Endothelial cell (in vitro differentiated cells): ENCODE measurements at places on chromosomes 12 and 14.

GRCh38 chr12:92141591-92142121 is 4.0 kb downstream of the BTG1 start:
- no peak for DNase-seq

- no peak for DNase-seq
These were observed 11.3 kb upstream of the SLC5A8 start for GRCh38 chr12:101221301-101221700.

- DNase-seq = no peak
These were observed 507.0 kb downstream of the SNAPC1 start for GRCh38 chr14:62269204-62269603.

- DNase-seq = no peak
These were observed 58.4 kb upstream of the SAV1 start for GRCh38 chr14:50726372-50727107.

GRCh38 chr12:62584619-62585018 is 118.0 kb downstream of the MON2 start:
- no peak for DNase-seq

- DNase-seq = no peak
These were observed 123.3 kb downstream of the CEP83 start for GRCh38 chr12:94336211-94336925.

GRCh38 chr12:88516811-88517210 is 63.5 kb downstream of the KITLG start:
- DNase-seq = no peak

DNA sequence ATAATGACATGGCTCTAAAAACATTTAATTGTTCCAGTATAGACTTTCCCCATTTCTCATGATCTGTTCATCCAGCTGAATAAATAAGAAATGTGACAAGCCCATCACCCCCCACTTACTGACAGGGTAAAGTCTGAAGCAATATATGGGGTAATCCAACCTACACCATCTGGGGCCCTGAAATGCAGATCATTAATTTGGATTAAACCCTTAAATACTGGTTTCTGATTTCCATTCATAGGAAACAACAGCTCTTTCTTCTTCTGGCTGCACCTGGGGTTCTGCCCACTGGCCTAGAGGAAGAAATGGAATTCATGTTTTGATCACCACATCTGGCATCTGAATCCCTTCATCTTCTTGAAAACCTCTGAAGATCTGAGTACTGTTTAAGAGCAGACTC is 39.3 kb upstream of the ACSM4 start:
- no peak for DNase-seq

DNA sequence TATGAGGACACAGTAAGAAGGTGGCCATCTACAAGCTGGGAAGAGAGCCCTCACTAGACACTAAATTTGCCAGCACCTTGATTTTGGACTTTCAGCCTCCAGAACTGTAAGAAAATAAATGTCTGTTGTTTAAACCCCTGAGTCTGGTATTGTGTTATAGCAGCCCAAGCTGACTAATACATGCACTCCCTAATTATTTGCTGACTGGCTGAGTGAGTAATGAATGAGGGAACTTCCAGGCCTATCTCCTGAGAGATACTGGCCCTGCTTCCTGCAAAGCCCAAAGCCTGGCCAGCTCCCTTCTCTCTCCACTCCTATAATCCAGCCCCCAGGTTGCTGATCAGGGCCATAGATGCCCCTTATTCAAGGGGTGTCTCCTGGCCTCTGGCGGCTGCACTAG is 120.0 kb upstream of the NOS1 start:
- DNase-seq = no peak

DNA sequence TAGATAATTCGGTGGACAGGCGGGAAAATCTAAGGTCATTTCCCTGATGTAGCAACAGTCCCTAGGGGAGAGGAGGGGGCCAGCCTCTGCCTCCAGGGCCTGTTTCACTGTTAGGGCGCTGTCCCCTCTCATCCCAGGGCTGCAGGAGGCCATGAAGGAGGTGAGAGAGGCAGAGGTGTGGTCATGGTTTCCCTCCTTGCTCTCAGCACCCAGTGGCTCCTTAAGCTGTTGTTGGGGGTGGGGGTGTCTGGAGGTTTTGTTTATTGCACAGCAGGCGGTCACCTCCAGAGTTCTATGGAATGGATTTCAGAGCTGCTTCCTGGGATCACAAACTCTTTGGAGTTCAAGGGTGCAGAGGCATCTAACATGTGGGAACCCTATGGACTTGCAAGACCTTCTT is 212.5 kb upstream of the RTL1 start:
- DNase-seq = no peak

DNA sequence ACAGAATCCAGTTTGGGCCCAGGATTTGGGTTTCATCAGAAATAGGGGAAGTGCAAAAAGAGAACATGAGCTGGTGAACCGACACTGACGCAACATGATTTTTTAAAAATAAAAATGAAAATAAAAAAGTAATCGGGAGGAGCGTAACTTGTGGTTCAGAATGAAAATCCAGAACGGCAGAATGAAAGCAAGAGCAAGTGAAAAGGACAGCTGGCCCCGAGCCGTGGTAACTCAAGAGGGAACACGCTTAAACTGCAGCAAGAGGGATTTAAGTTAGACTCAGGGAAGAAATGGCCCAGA is 1.6 kb downstream of the SLC6A12 start:
- no peak for DNase-seq

GRCh38 chr12:87217491-87217890 is 811.7 kb downstream of the C12orf50 start:
- DNase-seq = no peak

DNA sequence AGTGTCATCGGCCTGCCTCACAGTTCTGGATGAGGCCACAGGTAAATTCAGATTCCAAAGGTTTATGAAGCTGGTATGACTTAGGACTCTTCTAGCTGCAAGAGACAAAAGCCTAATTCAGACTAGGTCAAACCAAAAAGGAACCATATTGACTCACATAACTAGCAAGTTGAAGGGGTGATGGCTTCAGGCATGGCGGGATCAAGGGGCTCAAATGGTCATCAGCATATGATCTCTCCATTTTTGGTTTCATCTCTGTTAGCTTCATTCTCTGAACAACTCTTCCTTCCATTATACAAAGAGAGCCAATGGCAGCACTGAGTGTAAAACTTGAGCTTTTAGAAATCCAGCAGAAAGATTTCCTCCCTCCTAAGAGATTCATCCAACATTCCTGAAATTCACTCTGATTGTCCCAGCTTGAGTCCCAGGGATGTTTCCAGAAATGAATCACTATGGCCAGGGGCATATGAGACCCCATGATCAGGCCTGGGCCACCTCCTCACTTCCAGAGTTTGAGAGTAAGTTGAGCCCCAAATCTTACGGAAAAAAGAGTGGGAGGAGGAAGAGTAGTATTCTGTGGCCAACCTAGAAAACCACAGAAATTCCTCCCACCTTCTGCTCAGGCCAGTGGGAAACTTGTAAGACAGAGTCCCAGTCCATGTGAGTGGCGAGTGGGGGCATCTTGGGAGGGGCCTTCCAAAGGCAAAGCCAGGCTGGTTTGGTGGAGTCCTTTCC is 2.0 kb upstream of the MAP1LC3B2 start:
- no peak for DNase-seq

DNA sequence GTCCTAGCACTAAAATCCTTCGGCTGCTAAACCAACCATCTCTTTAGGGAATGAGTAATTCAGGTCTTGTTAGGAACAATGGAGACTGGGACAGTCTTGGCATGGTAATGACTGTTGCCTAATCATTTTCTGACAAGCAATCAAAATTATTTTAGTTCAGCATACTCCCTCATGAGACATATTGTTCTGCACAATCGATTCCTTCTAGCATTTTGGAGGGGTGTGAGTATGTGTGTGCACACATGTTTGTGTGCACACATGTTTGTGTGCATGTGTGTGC is 2.1 kb upstream of the KRT1 start:
- no peak for DNase-seq

GRCh38 chr12:80598004-80598606 is 109.3 kb upstream of the MYF6 start:
- DNase-seq = peak; percentile 20

DNA sequence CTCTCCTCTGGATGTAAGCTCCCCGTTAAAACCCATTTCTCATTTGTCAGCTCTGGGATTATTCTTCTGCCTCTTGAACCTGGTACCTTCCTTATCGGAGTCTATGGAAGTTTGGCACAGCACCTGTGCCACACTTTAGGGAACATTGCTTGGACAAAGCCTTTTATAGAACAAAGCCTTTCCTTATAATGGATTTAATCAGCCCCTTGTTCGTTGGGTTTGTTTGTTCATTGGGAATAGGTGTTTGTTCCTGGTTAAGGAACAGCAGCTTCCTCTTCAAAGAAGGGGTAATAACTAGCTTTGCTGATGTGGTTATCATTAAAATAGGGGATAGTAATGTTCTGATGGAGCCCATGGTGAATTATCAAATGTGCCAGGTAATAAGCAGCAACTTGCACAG is 70.4 kb downstream of the NRXN3 start:
- DNase-seq = no peak

- DNase-seq = no peak
These were observed 176.3 kb upstream of the ARID2 start for GRCh38 chr12:45553204-45553603.

- no peak for DNase-seq
These were observed 4.7 kb upstream of the KRT7 start for GRCh38 chr12:52228366-52228765.

DNA sequence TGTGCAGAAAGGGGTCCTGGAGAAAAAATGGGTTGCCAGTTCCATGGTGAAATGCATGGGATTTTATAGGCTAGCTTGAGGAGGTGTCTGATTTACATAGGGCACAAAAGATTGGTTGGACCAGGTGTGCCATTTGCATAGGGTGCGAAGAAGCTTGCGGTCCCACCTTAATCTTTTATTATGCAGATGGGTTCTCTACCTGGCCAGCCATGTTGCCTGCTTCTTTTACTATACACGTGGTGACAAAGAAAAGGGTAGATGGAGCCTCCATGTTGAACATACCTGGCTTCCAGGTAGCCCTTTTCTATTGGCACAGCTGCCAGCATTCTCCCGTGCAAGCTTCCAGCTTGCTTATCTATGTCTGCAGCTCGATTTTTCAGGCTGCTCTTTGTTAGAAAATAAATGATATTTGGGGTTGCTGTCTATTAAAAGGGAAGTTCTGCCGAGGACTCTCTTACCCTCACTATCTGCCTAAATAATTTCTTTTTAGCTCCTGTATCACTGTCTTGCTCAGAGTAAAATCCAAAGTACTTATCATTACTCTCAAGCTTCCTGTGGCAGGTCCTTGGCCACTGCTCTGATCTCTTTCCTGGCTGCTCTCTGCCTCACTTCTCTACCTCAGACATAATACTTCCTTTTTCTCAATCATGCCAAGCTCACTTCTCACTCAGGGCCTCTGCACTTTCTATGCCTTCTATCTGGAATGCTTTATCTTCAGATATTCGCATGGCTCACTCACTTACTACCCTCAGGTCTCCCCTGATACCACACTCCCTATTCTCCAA is 216.0 kb upstream of the DAAM1 start:
- DNase-seq = no peak

GRCh38 chr12:53180931-53181645 is 363 bp upstream of the CSAD start:
- peak; percentile 86 for DNase-seq

GRCh38 chr12:72075891-72076557 is 137.4 kb downstream of the TPH2 start:
- no peak for DNase-seq

GRCh38 chr14:59004012-59004411 is 184.5 kb upstream of the DAAM1 start:
- DNase-seq = no peak

DNA sequence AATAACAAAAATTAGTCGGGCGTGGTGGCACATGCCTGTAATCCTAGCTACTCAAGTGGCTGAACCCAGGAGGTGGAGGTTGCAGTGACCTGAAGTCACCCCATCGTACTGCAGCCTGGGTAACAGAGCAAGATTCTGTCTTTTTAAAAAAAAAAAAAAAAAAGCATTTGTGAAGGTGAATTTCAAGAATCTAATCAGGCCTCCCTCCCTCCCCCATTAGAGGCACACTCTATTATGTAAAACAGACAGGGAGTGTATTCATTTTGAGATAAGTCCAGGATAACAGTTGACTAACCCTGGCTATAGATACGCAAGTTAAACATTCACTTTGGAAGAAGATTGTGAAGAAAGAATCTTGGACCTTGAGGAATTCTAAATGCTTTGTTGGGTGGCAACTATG is 2.9 kb downstream of the RESF1 start:
- DNase-seq = no peak

- peak; percentile 50 for DNase-seq
These were observed 8.5 kb upstream of the MYL6B start for GRCh38 chr12:56143870-56144269.

- DNase-seq = no peak
These were observed 127.3 kb upstream of the HIF1A start for GRCh38 chr14:61567838-61568571.

- peak; percentile 35 for DNase-seq
These were observed 7.8 kb downstream of the AMN start for GRCh38 chr14:102930138-102930752.

DNA sequence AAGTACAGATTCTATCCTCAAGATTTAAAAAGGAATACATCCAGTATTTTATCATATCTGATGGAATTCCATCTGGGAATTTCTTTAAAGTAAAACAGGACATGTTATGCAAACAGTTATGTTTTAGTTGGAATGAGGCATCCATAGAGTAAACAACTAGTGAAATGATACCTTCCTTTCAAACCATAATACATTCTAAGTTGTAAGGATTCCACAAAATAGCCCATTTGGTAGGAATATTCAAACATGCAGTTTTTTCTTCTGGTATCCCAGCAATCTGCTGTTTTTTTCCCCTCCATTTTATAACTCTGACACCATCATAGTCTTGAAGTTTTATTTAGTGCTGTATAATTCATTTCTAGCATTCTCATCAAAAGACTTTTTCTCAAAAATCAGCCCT is 149.6 kb downstream of the ADAMTS20 start:
- DNase-seq = no peak

DNA sequence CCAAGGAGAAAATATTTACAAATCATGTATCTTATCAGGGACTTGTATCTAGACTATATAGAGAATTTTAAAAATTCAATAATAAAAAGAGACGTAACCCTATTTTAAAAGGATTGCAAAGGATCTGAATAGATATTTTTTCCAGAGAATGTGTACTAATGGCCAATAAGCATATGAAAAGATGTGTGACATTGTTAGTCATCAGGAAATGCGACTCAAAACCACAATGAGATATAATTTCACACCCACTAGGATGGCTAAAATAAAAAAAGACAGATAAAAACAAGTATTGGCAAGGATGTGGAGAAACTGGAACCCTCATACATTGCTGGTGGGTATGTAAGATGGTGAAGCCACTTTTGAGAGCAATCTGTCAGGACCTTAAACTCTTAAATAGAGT is 141.9 kb upstream of the BMP4 start:
- no peak for DNase-seq

DNA sequence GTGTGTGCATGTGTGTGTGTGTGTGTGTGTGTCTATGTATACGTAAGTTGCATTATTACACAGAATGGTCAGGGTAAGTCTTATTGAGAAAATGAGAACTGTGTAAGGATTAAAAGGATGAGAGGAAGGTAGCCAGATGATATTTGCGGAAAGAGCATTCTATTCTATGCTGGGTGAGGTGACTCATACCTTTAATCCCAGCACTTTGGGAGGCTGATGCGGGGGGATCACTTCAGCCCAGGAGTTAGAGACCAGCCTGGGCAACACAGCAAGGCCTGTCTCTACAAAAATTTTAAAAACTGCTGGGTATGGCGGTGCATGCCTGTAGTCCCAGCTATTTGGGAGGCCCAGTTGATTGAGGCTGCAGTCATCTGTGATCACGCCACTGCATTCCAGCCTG is 103.7 kb downstream of the SLC38A1 start:
- no peak for DNase-seq
